Hematopoietic multipotent progenitor cell treated with erythropoietin and hydrocortisone succinate and interleukin-3 and kit ligand, for 4 days (in vitro differentiated cells): ENCODE measurements at places on chromosomes 1 and 21.

- peak; percentile 97 for DNase-seq
These were observed 94.7 kb downstream of the PPIAL4G start for GRCh38 chr1:148388260-148389026.

DNA sequence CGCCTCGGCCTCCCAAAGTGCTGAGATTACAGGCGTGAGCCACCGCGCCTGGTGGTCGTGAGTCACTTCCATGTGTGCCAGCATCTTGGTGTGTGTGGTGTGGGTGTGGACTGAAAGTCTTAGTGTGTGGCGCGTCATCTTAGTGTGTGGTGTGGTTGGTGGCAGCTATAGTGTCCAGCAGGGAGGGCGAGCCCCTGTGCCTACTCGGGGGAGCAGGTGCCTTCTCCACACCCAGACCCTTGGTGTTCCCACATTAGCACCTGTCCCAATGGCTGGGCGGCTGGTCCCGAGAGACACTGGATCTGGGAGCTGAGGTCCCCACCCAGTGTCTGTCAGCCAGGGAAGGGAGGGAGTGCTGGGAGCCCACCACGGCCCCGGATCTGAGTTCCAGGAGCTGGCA is 2.8 kb downstream of the SCNN1D start:
- peak; percentile 29 for DNase-seq

DNA sequence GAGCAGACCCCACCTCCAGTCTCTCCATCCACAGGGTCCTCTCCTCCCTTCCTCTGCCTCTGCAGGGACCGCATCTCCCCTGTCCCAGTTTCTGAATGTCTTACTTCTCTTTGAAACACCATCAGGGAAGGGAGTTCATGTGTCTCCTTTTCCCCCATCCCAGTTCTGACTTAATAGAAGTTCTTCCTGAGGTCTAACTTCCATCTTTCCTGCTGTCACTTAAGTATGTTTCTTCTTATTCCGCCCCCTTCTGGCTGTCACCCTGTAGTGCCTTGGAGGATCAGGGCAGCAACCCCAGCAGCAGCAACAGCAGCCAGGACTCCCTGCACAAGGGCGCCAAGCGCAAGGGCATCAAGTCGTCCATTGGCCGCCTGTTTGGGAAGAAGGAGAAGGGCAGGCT is 29.3 kb downstream of the MYOG start:
- no peak for DNase-seq

DNA sequence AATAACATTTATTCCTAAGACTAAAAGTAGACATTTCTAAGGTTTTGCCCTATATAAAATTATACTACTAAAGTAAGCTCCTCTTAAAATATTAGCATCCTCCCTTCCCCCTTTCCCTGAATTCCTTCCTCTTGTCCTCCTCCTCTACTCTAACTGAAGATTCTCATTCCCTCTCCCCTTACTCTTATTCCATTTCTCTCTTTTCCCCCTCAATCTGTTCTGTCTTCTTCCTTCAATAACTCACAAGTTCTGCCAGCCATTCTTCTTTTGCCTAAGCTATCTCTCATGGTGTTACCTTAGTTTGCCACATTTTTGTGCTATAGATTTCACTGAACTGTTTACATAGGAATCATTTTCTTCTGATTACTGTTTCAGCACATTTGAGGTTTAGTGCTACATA is 10.7 kb downstream of the LRIF1 start:
- no peak for DNase-seq
